DMS 273 treated with DMSO at 0.1 percent for 48 hours (cell line): ENCODE measurements at places on chromosomes 1 and 21.

- DNase-seq, result no peak
These were observed 197.9 kb upstream of the SGIP1 start for GRCh38 chr1:66335859-66336640.

- DNase-seq, result no peak
These were observed 60.5 kb upstream of the HP1BP3 start for GRCh38 chr1:20847611-20848080.

- no peak for DNase-seq
These were observed 717 bp upstream of the BATF3 start for GRCh38 chr1:212700223-212700891.

GRCh38 chr1:162696286-162696862, 64.1 kb downstream of the DDR2 start:
- DNase-seq, result peak; percentile 99

GRCh38 chr1:29481031-29481430, 244.7 kb downstream of the PTPRU start:
- no peak for DNase-seq

- DNase-seq, result no peak
These were observed 142.1 kb downstream of the KCNT2 start for GRCh38 chr1:196466166-196466565.

DNA sequence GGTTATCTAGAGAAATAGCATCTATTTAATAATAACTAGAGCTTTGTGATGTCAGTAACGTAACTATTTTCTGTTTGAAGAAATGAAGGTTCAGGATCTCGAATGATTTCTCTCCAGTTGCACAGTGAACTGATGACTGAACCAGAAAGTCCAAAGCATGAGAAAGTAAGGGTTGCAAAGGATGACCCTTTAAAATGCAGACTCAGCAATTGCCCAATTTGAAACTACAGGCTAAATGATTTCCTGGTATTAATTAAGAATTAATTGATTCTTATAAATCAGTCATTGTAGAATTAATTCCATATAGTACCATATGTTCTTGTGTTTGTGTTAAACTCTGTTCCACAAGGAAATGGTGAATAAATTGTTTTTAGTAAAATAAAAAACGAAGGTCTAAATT, 318.6 kb downstream of the NFIA start:
- no peak for DNase-seq

DNA sequence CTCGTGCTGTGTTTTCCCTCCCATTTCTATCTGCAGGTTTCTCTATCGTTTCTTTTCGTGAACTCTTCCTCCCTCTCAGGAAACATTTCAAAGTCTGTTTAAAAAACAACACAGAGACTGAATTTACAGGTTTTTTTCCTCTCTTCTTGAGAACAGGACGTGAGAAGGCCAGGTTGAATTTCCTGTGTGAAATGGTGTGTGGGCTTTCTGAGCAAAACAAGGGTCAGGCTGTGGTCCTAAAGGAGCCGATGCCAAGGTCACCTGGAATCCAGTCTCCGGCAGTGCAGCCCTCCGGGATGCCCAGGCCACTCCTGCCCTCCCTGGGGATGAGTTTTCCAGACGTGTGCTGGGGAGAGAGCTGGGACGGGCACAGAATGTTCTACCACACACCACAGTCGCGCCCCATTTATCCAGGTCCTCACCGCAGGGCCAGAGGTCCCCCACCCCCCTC, 62.7 kb upstream of the RUNX3 start:
- no peak for DNase-seq

- DNase-seq, result no peak
These were observed 218.5 kb downstream of the PBX1 start for GRCh38 chr1:164777518-164777917.

GRCh38 chr21:27564684-27565301, 597.9 kb upstream of the ADAMTS5 start:
- DNase-seq, result no peak

DNA sequence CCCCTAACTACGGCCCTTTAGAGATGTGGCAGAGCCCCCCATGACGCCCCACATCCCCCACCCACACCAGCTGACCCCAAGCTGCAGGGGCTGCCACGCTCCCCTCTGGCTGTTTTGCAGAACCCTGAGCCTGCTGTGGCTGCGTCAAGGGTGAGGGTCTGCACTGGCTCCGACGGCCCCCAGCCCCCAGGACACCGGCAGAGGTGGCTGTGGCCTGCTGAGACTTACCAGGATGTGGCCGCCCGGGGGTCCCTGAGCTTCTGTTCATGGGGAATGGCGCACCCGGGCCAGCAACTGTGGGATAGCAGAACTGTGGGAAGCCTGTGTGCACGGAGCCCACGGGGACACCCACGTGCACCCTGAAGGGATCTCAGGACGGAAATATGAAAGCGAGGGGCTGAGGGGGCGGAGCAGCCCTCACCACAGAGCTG, 12.8 kb upstream of the RNF223 start:
- no peak for DNase-seq

DNA sequence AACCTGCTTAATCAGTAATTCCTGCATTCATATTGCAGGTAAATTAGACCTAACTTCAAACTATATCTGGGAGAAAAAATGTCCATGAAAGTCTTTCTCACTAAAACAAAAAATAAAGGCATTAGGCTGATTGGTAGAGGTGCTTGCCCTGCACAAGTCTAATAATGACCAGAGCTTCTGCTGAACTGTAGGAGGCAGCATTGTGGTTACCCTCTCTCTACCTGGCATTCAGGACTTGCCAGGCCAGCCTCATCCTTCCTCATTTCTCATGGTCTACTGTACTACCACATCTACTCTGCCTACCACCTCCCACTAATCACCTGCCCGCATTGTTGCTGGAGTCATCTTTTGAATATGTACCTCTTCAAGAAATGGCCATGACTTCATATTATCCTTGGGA, 60.8 kb upstream of the KRTAP11-1 start:
- DNase-seq, result no peak

- DNase-seq, result no peak
These were observed 5.5 kb upstream of the TRAPPC10 start for GRCh38 chr21:44006656-44007055.

- no peak for DNase-seq
These were observed 97.1 kb upstream of the DAB1 start for GRCh38 chr1:57520743-57521515.

DNA sequence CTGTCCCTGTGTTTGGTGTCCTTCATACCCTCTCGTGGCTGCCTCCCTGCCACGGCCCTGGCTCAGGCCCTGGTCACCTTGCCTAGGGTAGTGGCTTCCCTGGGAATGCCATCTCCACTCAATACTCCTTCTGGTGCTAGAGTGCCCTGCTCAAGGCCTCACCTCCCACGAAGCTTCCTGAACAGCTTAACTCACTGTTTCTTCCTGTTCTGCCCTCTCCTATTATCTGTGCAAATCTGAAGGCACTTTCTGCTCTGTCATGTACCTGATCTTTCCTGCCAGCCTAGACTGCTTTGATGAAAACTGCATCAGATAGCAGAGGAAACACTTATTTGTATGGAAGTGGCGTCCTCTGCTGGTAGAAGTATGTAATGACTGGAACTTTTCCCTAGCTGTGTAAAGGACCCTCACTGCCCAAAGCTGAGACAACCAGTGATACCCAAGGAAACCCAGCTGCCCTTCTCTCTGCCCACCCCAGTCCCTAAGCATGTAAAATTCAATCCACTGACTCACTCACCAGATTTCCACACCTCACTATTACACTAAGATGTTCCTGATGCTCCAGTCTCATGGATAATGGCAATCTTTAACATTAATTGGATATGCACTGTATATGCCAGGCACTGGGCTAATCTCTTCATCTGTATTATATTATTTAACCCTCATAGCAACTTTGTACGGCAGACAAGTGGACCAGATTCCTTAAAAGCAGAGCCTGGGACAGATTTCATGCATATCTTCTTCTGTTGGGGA, 36.2 kb upstream of the BTG2 start:
- peak; percentile 66 for DNase-seq

GRCh38 chr1:41514381-41514780, 29.9 kb upstream of the EDN2 start:
- DNase-seq, result no peak
